ENCODE measurements at places on chromosomes 5 and 9. TPM values are rescaled to one million over a fixed set of nuclear protein-coding genes. Genes with fewer than 3 reads are reported as not detected.
A peak's percentile ranks its signal among the peaks of the same experiment; 100 is the strongest.

- H3K27ac ChIP-seq, result no peak overlapping the region
- no peaks in the 10 kb centered on the region for H3K27me3 ChIP-seq
- H3K4me3 ChIP-seq, result no peak overlapping the region
- no peaks in the 10 kb centered on the region for H3K4me1 ChIP-seq
Observed at GRCh38 chr5:171115519-171115918, 193.5 kb upstream of the TLX3 start.

DNA sequence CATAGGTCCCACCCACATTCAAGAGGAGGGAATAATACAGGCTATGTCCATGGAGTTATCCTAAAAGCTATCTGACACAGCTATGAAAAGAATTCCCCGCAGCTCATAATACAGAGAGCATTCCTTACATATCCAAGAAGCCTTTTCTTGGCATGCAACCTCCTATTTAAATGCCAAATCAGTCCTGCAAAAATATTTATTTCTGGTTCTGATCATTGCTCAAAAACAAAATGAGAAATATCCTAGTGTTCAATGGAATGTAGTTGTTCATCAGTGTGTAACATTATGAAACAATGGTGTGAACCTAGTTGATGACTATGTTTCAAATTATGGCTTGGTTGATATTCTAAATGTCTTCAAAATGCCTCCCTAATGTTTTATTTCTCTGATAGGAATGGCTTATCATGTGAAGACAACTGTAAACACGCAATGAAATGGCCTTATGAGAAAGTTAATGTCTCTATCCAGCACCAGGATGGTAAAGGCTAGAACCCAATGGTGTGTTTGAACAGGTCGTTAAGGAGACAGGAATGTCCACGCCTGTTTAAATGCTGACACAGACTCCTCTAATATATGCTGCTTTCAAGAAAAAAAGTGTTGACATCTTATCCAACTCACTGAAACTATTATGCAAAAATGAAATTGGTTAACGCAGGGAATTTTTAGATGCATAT lies 126.7 kb upstream of the CDH6 start:
- H3K27me3 ChIP-seq, result no peaks in the 10 kb centered on the region
- H3K27ac ChIP-seq, result no peak overlapping the region
- no peaks in the 10 kb centered on the region for H3K4me1 ChIP-seq
- H3K36me3 ChIP-seq, result no peaks in the 10 kb centered on the region
- DNase-seq, result no peak

BNIP1 gene
- total RNA-seq, result 14.4 TPM

TLX3 gene
- total RNA-seq, result not detected

- H3K27me3 ChIP-seq, result peaks cover 20% of the 10 kb centered on the region
- H3K4me1 ChIP-seq, result no peaks in the 10 kb centered on the region
- H3K27ac ChIP-seq, result no peak overlapping the region
- H3K36me3 ChIP-seq, result no peaks in the 10 kb centered on the region
- no peak for DNase-seq
Observed at GRCh38 chr9:98686961-98687855, 21.5 kb downstream of the GABBR2 start.

DNA sequence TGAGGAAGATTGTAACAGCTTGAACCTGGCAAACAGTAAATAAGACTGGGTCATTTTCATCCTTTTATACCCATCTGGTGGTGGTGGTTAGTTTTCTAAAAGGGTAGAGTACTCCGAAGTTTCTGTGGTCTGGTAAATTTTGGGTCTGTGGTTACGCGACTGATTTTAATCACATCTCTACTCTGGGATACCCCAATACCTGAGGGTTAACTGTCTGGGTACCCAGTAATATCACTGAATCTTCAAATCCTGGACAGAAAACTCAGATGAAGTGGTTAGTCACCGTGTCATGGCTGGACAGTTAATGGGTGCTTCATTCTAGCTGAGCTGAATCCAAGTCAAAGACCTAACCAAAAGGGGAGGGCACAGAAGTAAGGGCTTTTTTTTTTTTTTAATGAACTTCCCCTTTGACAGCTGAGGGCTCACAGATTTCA lies 474.2 kb downstream of the GADD45G start:
- H3K27me3 ChIP-seq, result no peaks in the 10 kb centered on the region
- no peak for DNase-seq
- no peaks in the 10 kb centered on the region for H3K36me3 ChIP-seq

DNA sequence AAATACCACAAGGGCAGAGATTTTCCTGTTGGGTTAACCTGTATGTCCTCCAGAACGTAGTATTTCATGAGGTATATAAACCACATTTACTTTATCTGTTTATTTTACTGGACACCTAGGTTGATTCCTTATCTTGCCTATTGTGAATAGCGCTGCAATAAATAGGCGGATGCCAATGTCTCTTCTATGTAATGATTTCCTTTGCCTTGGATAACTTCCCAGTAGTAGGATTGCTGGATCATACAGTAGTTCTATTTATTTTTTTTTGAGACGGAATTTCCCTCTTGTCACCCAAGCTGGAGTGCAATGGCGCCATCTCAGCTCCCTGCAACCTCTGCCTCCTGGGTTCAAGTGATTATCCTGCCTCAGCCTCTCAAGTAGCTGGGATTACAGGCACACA lies 15.6 kb upstream of the TUT7 start:
- no peak for DNase-seq
- H3K36me3 ChIP-seq, result no peaks in the 10 kb centered on the region
- H3K27ac ChIP-seq, result peak overlapping the region; percentile 14

DNA sequence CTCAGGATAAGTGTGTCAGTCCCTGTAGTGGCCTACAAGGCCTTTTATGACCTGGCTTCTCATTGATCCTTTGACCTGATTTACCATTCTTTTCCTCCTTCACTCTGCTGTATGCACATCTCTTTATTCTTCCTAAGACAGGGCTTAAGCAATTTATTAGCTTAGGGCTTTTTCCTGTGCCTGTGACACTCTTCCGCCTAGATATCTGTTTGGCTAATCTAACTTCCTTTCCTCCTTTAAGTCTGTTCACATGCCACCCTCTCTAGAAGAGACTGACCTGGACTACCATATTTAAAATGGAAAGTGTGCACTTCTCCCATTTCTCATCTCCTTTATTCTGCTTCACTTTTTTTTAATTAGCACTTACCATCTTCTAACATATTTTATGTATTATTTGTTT lies 29.1 kb downstream of the FOCAD start:
- DNase-seq, result peak; percentile 38
- H3K36me3 ChIP-seq, result peaks cover 5% of the 10 kb centered on the region
- H3K27ac ChIP-seq, result no peak overlapping the region
- no peaks in the 10 kb centered on the region for H3K4me1 ChIP-seq
- H3K27me3 ChIP-seq, result no peaks in the 10 kb centered on the region

- H3K27ac ChIP-seq, result no peak overlapping the region
- H3K36me3 ChIP-seq, result no peaks in the 10 kb centered on the region
- no peaks in the 10 kb centered on the region for H3K4me1 ChIP-seq
- DNase-seq, result no peak
- H3K27me3 ChIP-seq, result no peaks in the 10 kb centered on the region
Observed at GRCh38 chr5:160966921-160967320, 114.9 kb upstream of the ATP10B start.
